ENCODE measurements at places on chromosomes 2 and 18. TPM values are rescaled to one million over a fixed set of nuclear protein-coding genes. Genes with fewer than 3 reads are reported as not detected.
A peak's percentile ranks its signal among the peaks of the same experiment; 100 is the strongest.

GYPC gene
- total RNA-seq, result 120 TPM

SCYGR2 gene
- total RNA-seq, result not detected

DAPL1 gene
- total RNA-seq, result not detected

PJVK gene
- 2.0 TPM for total RNA-seq

- no peak for DNase-seq
- H3K4me1 ChIP-seq, result no peaks in the 10 kb centered on the region
- no peaks in the 10 kb centered on the region for H3K36me3 ChIP-seq
- H3K4me3 ChIP-seq, result no peak overlapping the region
These were observed 105.0 kb downstream of the FIGN start for GRCh38 chr2:163630836-163631235.

GRCh38 chr2:212213191-212213590 lies 325.4 kb downstream of the ERBB4 start:
- no peak for DNase-seq
- no peak overlapping the region for H3K27ac ChIP-seq
- no peaks in the 10 kb centered on the region for H3K4me1 ChIP-seq
- no peaks in the 10 kb centered on the region for H3K36me3 ChIP-seq

DNA sequence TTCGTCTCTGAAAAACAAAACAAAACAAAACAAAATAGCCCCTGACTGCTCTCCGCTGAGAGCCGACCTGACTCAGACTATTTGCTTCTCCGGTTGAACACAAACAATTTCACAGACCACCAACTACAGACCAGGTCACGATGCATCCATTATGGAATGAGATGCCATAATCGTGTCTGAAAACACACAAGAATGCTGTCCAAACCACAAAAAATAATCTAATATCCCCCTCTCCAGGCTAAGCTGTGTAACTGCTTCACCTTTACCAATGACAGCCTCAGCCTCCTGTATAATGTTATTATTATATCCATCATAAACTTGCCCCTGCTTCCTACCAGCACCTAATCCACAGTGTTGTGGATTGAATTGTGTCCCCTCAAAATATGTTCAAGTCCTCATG lies 114.7 kb downstream of the DNAH6 start:
- no peak overlapping the region for H3K27ac ChIP-seq
- no peaks in the 10 kb centered on the region for H3K36me3 ChIP-seq

- H3K27ac ChIP-seq, result peak overlapping the region; percentile 76
- DNase-seq, result no peak
- peaks cover 12% of the 10 kb centered on the region for H3K27me3 ChIP-seq
- H3K4me1 ChIP-seq, result peaks cover 61% of the 10 kb centered on the region
These were observed 3.7 kb downstream of the TNFRSF11A start for GRCh38 chr18:62328586-62329525.

DNA sequence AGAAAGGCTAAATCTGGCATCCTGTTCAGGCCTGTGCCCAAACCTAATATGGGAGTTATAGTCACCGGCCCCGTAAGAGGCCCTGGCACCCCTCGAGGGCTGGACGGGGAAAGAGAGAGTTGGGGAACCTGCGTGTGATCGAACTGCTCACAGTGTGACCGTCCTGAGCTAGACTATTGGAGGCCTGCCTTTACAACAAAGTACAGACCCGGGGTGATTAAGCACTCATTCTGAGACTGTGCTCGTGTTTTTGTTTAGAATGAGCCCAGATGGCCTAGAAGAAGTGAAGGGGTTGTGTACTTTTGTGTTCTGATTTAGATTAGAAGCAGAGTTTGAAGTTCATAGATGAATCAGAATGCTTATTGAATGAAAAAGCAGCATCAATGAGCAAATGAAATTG lies 115.3 kb downstream of the ACOXL start:
- peaks cover 1% of the 10 kb centered on the region for H3K36me3 ChIP-seq
- peaks cover 14% of the 10 kb centered on the region for H3K27me3 ChIP-seq
- no peak overlapping the region for H3K4me3 ChIP-seq
- peak overlapping the region; percentile 97 for H3K27ac ChIP-seq
- peaks cover 77% of the 10 kb centered on the region for H3K4me1 ChIP-seq

DNA sequence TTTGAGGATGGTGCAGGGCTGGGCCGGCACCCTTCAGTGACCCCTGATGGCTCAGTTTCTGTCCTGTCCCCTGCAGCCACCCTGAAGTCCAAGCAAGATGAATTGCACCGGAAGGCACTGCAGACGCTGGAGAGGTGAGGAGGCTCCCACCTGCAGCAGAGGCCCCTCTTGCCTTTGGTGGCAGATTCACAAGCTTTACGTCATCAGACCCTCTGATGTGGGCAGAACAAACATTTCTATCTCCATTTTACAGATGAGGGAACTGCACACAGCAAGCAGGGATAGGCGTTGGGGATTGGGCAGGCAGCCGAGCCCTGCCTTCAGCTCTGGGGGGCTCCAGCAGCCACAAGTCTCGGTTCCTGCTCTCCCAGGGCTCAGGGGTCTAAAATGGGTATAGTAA lies 107.7 kb upstream of the MCFD2 start:
- H3K4me1 ChIP-seq, result peaks cover 5% of the 10 kb centered on the region
- no peaks in the 10 kb centered on the region for H3K27me3 ChIP-seq
- no peak for DNase-seq
- no peak overlapping the region for H3K4me3 ChIP-seq

DNA sequence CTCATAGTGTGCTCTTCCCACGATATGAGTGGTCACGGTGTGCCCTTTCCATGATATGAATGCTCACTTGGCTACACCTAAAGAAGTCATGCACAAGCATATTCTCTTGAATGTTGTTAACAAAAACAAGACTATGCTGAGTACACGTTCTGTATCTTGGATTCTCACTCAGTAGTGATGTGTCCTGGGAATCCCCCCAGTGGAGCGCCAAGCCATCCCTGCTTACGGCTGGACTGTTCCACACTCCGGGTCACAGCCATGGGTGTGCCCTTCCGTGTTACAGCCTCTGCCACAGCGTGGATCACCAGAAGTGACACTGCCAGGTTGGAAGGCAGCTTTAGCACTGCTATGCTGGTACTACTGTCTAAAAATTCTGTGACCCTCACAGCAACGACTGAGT lies 59.1 kb downstream of the TPO start:
- no peaks in the 10 kb centered on the region for H3K4me1 ChIP-seq
- no peak overlapping the region for H3K27ac ChIP-seq
- DNase-seq, result no peak
- no peak overlapping the region for H3K4me3 ChIP-seq
- peaks cover 3% of the 10 kb centered on the region for H3K27me3 ChIP-seq

- no peak overlapping the region for H3K4me3 ChIP-seq
- H3K36me3 ChIP-seq, result peaks cover 2% of the 10 kb centered on the region
- H3K4me1 ChIP-seq, result peaks cover 26% of the 10 kb centered on the region
- peaks cover 1% of the 10 kb centered on the region for H3K27me3 ChIP-seq
- DNase-seq, result no peak
These were observed 85.4 kb downstream of the FMNL2 start for GRCh38 chr2:152420363-152420762.

- H3K36me3 ChIP-seq, result no peaks in the 10 kb centered on the region
- no peak overlapping the region for H3K27ac ChIP-seq
These were observed 144.9 kb downstream of the TNS1 start for GRCh38 chr2:217857624-217858506.

GRCh38 chr2:17519486-17519885 lies 1.2 kb upstream of the RAD51AP2 start:
- no peak for DNase-seq
- H3K4me1 ChIP-seq, result no peaks in the 10 kb centered on the region
- H3K27ac ChIP-seq, result no peak overlapping the region
- H3K4me3 ChIP-seq, result no peak overlapping the region

GRCh38 chr2:106932644-106933043 lies 46.7 kb upstream of the ST6GAL2 start:
- H3K27ac ChIP-seq, result no peak overlapping the region
- DNase-seq, result no peak
- H3K36me3 ChIP-seq, result no peaks in the 10 kb centered on the region
- no peaks in the 10 kb centered on the region for H3K27me3 ChIP-seq

DNA sequence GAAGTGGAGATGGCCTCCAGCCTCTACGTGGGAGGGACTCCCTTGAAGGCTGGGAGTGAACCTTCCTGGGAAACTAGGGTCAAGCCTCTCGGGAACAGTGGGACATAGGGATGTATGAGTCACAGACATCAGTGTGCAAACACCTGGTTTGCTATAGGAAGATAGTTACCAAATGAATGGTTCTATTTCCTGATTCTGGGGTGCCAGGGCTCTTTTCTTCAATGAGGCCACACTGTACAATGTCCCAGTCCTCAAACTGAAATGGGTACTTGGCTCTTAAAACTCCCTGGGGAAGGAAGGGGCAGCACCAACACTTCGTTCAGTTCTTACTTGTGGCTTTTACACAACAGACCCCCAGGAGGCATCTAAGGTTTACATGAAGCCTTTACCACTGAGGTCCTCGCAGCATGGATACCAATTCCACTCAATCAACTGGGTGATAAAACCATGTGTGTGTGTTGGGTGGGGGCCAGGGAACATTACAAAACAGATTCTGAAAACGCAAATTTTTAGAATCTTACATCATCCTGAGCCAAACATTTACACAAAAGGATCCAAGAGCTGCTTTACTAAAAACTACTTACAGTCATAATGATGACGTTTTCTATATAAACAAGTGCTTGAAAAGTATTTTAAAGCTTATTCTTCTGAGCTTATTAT lies 10.4 kb downstream of the ERFE start:
- no peaks in the 10 kb centered on the region for H3K4me1 ChIP-seq
- peaks cover 9% of the 10 kb centered on the region for H3K27me3 ChIP-seq
- peaks cover 34% of the 10 kb centered on the region for H3K36me3 ChIP-seq
- no peak overlapping the region for H3K4me3 ChIP-seq

GRCh38 chr2:197828464-197829135 lies 24.2 kb downstream of the PLCL1 start:
- no peaks in the 10 kb centered on the region for H3K4me1 ChIP-seq
- H3K36me3 ChIP-seq, result peaks cover 2% of the 10 kb centered on the region
- H3K27ac ChIP-seq, result no peak overlapping the region
- no peak overlapping the region for H3K4me3 ChIP-seq
